ENCODE measurements at places on chromosomes 1 and 21.

DNA sequence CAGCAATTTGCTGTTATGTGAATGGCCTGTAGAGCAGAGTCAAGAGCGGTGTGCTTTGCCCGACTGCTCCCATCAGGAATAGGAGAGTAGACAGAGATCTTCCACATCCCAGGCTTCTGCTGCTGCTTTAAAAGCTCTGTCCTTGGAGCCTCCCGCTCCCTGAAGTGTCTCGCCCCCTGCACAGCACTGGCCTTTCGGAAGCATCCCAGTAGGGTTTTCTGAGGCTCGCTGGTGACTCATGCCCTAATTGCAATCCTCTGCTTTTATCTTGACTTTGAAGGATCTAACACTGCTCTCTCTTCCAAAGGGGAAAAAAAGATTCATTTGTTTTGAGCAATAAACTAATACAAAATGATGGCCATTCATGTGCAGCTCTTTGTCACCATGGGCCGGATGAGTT lies 13.3 kb upstream of the CD101 start:
- peak; percentile 15 for DNase-seq

DNA sequence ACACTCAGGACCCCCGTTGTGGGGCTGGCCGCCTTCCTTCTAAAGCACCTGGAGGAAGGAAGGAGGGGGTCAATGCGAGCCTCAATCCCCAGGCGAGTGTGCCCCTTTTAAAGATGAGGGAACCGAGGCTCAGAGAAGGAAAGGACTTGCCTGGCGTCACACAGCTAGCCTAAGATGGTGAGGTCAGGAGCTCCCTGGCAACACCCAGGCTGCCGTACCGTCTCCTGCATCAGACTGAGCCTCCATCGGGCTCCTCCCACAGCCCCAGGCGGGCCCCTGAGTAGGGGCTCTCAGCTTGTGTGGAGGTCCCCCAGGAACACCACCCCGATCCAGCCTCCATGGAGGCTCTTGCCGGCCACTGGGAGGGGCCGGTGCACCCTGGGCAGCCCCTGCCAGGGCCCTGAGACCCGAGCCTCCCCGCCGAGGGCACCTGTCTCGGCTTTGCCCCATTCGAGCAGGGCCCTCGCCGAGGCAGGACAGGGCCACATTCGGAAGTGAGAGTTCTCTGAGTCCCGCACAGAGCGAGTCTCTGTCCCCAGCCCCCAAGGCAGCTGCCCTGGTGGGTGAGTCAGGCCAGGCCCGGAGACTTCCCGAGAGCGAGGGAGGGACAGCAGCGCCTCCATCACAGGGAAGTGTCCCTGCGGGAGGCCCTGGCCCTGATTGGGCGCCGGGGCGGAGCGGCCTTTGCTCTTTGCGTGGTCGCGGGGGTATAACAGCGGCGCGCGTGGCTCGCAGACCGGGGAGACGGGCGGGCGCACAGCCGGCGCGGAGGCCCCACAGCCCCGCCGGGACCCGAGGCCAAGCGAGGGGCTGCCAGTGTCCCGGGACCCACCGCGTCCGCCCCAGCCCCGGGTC lies at the start of gene AIRE:
Gene AIRE, plus strand, starts transcription at position 739 of the 855 bp plus-strand sequence. CDS start 131 bp downstream, outside the sequence.
- no peak for DNase-seq

GRCh38 chr1:207502726-207503125 lies 6.8 kb downstream of the CR1 start:
- DNase-seq: no peak

GRCh38 chr21:45497846-45498645 lies 44.2 kb downstream of the SLC19A1 start:
- no peak for DNase-seq

DNA sequence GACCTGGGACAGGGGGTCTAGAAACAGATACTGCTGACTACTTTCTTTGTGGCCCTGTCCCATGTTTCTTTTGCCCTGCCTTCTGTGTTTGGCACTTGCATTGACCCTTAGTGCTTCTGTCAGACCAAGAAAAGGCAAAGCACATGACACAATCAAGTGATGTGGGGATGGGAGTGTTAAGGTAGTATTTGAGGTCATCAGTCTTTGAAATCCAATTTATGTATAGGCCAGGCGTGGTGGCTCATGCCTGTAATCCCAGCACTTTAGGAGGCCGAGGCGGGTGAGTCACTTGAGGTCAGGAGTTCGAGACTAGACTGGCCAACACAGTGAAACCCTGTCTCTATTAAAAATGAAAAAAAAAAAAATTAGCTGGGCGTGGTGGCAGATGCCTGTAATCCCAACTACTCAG lies 26.0 kb downstream of the SERBP1 start:
- no peak for DNase-seq

- peak; percentile 53 for DNase-seq
These were observed 103.3 kb downstream of the CYYR1 start for GRCh38 chr21:26469789-26470188.

GRCh38 chr1:58576325-58576726 lies 726 bp downstream of the TACSTD2 start:
- DNase-seq: no peak

DNA sequence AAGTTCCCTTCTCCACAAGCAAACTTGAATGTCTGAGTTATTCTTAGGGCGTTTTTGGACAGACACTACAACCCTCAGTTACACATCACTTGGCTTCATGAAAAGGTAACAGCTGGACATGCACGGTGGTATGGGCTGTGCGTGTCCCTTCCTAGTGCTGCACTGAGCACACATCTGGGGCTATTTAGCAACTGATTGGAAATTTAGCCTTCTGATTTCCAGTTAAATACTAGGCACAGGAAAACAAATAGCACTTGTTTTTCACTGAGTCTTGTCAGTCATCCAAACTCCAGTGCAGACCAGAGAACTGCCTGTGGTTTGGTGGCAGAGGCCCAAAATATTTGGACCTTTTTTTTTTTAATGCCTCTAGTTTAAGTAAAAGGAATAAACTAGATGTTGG lies 134.7 kb downstream of the TGFBR3 start:
- DNase-seq: no peak

DNA sequence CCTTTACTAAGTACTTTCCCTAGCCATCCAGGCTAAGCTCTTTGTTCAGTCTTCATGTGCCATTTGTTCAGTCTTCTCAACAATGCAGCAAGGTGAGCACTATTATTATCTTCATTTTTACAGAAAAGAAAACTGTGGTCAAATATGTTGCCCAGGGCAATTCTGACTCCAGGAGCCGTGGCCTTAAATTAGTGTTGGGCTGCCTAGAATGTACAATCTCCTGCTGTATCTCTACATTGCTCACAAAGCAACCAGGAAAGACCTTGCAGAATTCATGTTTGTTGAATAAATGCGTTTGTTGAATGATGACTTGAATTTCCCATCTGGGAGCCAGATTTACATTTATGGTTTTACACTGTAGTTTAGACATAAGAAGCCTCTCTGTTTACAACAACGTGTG lies 14.2 kb downstream of the CD101 start:
- DNase-seq: no peak

GRCh38 chr21:17631195-17631594 lies 18.5 kb upstream of the BTG3 start:
- no peak for DNase-seq

GRCh38 chr1:56472860-56473259 lies 106.5 kb downstream of the PLPP3 start:
- DNase-seq: no peak

DNA sequence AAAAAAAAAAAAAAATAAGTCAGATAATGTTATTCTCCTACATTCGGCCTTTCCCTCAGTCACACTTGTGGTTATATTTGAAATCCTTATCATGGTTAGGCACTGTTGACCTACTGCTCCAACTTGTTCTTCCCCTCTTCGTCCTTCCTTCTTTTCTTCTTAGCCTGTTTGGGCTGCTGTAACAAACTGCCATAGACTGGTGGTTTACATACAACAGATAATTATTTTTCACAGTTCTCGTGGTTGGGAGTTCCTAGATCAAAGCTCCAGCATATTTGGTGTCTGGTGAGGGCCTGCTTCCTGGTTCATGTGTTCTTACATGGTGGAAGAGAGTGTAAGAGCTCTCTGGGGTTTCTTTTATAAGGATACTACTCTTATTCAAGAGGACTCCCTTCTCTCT lies 73.4 kb downstream of the RABGAP1L start:
- no peak for DNase-seq

GRCh38 chr1:147235822-147236221 lies 6.7 kb upstream of the CHD1L start:
- DNase-seq: no peak

DNA sequence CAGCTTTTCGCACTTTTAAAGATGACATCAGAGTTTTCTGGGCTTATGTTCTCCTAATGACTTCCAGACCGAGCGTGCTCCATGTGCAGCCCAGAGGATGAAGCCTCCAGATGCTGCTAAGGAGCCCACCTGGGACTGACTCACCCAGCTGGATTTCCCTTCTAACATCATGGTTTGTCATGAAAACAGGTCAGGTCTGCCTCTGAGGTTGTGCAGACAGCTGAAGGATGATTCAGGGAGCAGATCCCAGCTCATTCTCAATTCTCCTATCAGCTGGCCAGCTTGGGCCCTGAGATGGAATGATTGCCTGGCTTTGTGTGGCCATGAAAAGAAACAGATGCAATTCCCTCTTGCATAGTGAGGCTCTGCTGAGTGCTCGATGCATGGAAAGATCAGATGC lies 123.9 kb upstream of the DUSP10 start:
- no peak for DNase-seq

DNA sequence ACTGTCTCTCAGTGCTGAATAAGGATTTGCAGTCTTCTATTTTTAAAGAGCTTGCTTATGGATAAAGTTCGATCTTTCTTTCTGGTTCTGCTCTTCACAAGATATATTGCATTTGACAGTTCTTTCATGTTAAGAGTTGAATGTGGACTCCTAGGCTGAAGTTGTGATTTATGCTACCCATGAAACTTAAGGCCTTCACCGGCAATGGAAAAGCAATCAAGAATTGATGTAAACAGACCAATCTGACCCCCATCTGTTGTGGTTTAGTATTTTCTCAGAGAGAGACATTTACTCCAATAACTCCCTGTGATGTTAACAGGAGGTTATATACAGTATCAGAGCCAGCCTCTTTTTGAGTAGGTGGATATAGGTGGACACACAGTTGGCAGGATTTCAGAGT lies 165.8 kb downstream of the PAPPA2 start:
- DNase-seq: no peak

DNA sequence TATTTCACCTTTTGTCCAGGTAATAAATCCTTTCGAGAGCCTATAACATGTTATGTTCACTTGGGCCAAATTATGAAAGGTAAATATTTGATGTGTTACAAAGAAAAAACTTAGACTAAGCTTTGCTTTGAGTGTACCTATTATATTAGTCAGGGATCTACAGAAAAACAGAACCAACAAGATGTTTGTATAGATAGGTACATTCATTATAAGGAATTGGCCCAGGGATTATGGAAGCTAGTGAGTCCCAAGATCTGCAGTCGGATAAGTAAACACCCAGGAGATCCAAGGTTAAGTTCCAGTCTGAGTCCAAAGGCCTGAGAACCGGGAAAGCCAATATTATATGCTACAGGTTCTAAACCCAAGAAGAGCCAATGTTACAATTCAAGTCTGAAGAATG lies 234.5 kb downstream of the NRIP1 start:
- DNase-seq: no peak

- DNase-seq: peak; percentile 95
These were observed 11.8 kb downstream of the NHLH2 start for GRCh38 chr1:115829023-115829674.

DNA sequence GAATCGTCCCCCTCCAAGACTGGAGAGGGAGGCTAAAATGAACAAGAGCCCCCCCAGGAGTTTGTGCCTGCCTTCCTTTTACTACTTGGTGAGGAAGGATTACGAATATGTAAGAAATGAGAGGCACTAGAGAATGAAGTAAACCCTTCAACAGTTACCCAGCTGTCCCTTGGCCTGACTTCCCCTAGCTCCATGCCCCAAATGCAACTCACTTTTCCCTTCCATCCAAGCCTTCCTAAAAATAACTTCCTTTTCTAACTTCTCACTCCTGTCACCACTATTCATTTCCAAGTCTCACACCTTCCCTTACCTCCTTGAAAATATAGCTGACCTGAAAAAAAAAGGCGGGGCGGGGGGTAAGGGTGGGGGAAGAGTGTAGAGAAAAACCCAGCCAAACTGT lies 96.6 kb upstream of the HNRNPU start:
- DNase-seq: no peak

DNA sequence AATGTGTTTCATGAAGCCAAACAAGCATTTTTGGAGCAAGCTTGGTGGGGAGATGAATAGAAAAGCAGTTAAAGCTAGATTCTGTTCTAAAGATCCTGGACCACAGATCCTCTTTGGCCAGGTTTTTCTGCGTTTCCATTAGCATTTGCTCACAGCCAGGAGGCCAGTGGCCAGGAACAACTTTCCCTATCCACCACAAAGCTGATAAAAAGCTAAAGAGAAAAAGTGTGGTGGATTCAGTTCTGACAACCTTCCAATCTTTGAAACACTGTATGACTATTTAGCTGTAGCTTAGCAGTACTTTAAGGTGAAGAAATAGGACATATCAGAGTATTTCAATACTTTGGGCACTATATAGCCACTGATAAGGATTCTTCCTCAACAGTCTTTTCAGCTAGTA lies 3.0 kb upstream of the NEK7 start:
- no peak for DNase-seq

GRCh38 chr1:103945774-103946173 lies 196.1 kb downstream of the AMY1C start:
- no peak for DNase-seq

- no peak for DNase-seq
These were observed 14.7 kb upstream of the IRF2BP2 start for GRCh38 chr1:234624724-234625117.

- no peak for DNase-seq
These were observed 33.6 kb upstream of the DISP1 start for GRCh38 chr1:222781251-222781650.

GRCh38 chr1:91731815-91732214 lies 154.1 kb downstream of the TGFBR3 start:
- DNase-seq: peak; percentile 51

- no peak for DNase-seq
These were observed 10.0 kb upstream of the C8A start for GRCh38 chr1:56844545-56845136.

GRCh38 chr1:212207822-212208520 lies 77.2 kb upstream of the PPP2R5A start:
- no peak for DNase-seq

GRCh38 chr1:165686121-165686970 lies 12.0 kb downstream of the ALDH9A1 start:
- no peak for DNase-seq

DNA sequence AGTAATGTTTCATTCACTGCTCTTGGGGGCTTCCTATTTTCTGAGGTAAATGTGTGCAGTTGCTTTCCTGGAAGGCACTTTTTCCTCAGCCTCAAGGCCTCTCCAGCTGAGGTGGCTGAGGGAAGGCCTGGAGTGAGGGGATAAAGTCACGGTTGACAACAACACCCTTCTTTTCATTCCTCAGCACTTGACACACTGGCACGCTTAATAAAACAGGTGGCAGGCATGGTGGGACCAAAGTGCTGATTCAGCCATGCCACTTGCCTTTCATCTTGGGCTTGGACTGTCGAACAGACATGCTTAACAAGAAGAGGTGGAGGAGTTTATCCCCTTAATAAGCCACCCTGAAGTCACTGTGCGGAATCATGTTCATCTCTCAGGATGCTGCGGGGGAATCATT lies 23.6 kb upstream of the GRHL3 start:
- no peak for DNase-seq
